CD4-positive, alpha-beta T cell treated with Interferon gamma for 1 hour (primary cell): ENCODE measurements at places on chromosomes 7 and 10.

- no peak for DNase-seq
Observed at GRCh38 chr7:94848992-94849576, 58.3 kb upstream of the PPP1R9A start.

GRCh38 chr7:95396136-95397032, at the start of gene PON3:
Gene PON3, minus strand, starts transcription at chr7:95396375. Its CDS starts 25 bp downstream, at chr7:95396350.
- peak; percentile 11 for DNase-seq

DNA sequence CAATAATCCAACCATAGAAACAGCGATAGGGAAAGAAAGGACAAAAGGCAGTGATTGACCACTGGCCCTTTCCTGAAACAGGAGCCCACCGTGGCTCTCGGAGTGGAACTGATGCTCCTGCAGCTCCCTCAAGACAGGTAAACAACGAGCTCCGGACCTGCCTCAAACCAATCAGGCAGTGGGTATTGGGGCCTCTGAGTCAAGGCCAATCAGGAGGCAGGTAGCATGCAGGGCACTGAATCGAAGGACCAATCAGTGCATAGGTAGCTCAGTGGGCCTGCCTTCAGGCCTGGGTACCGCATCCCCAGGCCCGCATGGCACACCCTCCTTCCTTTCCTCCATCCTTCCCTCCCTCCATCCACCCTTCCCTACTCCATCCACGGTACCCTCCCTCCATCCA, 425.1 kb upstream of the MGMT start:
- no peak for DNase-seq

DNA sequence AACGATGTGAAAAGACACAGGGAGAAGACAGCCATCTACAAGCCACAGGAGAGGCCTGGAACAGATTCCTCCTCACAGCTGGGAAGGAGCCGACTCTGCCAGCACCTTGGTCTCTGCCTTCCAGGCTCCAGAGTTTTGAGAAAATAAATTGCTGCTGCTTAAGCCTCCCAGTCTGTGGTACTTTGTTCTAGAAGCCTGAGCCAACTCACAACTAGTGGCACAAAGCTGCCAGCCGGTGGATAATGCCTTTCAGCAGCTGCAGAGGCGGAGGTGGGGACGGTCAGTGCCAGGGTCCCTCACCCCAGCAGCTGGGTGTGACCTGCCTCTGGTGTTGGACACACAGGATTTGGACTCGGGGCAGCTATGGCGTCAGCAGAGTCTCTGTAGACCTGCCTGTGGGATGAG, 255.4 kb upstream of the PITRM1 start:
- DNase-seq, result no peak

- no peak for DNase-seq
Observed at GRCh38 chr10:29132551-29133111, 156.2 kb upstream of the LYZL1 start.

DNA sequence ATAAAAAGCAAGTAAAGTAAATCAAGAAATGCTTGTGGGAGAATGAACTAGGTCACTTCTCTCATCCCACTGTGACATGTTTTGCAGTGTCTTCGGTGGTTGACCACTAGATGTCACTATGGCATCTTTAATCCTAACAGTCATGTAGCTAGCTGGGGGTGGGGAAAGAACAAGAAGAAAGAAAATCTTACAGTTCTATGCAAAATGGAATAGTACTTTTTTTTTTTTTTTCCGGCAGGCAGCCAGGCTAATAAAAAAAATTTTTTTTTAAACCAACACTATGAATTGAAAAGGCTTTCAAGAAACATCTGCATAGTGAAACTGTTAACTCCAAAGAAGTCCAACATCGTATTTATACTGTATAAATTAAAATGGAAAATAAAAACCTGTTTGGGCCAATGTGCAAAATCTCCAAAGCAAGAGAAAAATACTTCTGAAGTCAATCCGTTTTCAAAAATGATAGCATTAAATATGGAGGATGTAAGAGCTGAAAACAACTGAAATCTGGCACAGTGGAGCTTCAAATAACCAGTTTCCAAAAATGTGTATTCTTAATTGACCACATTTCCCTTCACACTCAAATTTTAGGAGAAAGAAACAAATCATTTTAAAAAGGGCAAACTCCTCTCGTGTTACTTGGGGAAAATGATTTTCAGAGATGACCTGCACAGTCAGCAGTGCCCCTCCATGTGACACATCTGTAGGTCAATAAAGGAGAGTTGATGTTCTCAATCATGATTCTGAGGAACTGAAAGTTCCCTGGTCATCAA, 38.5 kb downstream of the CDK1 start:
- DNase-seq, result peak; percentile 3

DNA sequence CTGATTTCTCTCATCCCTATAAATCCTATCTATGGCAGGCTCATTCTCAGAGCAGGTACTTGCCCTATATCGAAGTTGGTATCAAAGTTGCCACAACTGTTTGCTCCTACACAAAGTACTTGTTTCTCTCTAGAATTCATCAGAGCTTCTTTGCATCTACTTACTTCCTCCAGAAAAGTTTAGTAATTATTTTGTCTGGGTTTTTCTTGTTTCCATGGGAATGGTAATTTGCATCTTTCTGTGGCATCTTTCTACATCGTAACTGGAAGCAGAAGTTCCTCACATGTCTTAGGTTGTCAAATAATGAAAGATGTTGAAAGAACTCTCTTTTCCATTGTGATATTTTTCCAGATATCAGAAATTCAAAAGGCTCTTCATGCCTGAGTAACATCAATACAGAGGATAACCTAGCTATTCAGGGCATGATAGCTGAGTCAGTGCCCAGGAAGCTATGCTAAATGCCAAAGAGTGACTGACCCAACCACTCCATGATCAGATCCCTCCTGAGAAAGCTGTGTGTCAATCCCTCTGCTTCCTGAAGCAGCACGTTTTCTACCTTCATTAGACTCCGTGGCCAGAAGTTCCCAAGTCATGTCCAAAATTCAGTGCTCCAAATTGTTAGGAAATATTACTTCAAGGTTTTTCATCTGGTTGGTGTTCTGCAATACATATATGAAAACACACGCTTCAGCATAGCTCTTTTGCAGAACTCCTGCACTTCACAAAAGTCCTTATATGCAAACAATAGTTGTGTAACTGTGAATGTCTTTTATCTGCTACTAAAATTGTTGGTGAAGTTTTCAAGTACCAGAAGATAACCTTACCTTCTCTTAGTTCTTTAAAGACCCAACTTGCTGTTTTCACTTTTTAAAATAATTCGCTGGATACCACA, 216.5 kb downstream of the VTI1A start:
- DNase-seq, result no peak

- no peak for DNase-seq
Observed at GRCh38 chr10:15120523-15120922, 23.4 kb downstream of the RPP38 start.

DNA sequence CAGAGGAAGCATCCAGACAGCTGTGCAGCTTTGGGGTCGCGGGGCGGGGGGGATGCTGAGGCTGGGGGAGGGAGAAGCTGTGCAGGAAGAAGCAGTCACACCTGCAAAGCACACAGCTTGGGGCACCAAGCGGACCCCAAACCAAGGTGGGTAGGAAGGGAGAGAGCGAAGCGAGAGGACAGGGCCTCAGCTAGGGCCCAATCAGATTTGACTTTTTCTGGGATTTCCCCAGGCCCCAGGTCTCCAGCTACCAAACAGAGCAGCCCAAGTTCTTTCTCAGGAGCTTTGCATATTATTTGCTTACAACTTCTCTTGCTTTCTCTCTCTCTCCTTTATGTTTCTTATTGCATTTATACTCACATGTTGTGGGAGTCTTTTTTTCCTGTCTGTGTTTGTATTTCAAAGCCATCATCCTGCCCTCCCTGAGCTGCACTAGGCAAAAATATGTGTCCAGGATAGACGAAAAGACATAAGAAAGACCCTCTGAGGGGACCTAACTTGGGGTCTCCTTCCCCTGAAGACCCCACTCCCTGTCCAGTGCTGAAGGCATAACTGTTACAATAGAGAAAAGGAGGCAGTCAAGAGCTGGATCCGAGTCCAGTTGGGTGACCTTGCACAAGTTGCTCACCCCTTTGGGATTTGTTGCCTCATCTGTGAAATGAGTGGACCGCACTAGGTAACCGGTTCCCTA, 50.6 kb upstream of the SMNDC1 start:
- DNase-seq, result peak; percentile 60

DNA sequence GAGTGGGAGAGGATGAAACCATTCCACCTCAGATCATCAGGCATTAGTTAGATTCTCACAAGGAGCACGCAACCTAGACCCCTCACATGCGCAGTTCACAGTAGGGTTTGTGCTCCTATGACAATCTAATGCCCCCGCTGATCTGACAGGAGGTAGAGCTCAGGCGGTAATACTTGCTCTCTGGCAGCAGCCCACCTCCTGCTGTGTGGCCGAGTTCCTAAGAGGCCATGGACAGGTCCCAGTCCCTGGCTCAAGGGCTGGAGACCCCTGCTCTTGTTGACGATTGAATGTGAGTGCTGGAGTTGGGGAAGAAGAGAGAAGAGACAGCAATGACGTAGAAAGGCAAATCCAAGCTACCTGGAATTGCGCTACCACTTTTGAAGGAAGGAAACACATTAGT, 267.2 kb downstream of the TFEC start:
- DNase-seq, result no peak
